T-helper 1 cell (primary cell): ENCODE measurements at places on chromosomes 7 and 10.

DNA sequence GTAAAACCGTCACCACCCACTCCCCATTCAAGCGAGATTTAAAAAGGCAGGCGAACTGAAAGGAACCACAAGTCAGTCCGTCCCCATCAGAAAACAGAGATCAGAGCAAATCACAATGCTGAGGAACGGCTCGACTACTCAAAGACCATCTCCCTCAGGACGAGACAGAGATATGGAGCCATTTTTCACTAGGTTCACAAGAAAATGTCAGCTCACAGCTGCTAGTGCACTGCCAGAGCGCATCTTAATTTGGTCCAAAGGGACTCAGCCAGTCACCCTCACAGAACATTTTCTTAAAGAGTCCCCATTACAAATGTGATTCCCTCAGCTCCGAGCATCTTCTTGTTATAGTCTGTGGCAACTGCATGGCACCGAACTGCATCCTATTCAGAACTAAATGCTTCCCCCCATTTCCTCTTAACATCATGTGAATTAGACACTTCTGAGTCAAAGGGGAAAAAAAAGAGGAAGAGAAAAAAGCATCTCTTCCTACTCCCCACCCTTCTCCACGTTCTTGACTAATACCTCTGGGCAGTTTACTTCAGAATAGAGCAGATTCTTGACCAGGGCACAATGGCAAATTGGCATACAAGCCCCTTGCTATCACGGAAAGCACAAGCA is 683.9 kb downstream of the MAGI2 start:
- no peak for DNase-seq

GRCh38 chr10:91610919-91611318 is 22.0 kb downstream of the PPP1R3C start:
- no peak for DNase-seq

GRCh38 chr7:123789817-123790216 is 41.0 kb upstream of the WASL start:
- no peak for DNase-seq

DNA sequence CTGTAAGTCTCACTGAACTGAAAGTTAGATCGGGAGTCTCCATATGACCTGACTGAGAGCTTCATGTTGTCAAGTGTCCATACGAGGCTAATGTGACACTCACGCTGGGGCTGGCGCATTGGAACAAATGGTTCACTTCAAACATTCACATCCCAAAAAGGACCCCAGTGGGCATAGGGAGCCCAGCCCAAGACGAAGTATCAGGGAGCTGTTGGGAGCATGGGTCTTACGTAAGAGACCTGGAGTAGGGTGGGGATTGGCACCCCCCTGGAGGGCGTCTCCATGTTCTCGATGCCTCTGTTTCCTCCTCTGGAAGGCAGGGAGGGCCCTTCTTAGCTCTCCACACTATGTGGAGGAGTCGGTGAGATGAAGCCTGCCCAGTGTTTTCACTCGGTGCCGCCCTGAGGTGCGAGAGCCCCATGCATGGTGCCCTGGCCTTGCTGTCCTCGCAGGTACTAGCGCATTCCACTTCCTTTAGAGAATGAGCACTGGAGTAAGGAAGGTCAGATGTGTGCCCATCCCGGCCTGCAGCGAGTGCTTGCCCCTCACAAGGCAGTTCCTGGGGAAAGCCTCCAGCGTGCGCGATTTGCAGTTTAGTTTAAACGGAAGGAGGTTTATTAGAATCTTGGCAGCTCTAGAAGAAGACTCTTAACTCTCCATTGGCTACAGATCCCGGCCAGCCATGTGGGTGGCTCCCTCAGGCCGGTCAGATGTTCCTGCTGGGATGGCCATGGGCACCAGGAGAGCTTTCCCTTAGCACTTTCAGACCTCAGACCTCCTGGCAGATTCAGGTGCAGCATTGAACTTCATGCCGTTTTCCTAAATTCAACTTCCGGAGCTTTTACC is 64.4 kb downstream of the PTPRE start:
- no peak for DNase-seq

- DNase-seq, result no peak
Measured at GRCh38 chr7:95921543-95921942, 149.2 kb downstream of the DYNC1I1 start.

- no peak for DNase-seq
Measured at GRCh38 chr10:97024168-97025073, 161.3 kb downstream of the SLIT1 start.

- DNase-seq, result no peak
Measured at GRCh38 chr7:81154565-81154964, 235.7 kb upstream of the SEMA3C start.

GRCh38 chr10:62193479-62193878 is 75.2 kb downstream of the RTKN2 start:
- no peak for DNase-seq

DNA sequence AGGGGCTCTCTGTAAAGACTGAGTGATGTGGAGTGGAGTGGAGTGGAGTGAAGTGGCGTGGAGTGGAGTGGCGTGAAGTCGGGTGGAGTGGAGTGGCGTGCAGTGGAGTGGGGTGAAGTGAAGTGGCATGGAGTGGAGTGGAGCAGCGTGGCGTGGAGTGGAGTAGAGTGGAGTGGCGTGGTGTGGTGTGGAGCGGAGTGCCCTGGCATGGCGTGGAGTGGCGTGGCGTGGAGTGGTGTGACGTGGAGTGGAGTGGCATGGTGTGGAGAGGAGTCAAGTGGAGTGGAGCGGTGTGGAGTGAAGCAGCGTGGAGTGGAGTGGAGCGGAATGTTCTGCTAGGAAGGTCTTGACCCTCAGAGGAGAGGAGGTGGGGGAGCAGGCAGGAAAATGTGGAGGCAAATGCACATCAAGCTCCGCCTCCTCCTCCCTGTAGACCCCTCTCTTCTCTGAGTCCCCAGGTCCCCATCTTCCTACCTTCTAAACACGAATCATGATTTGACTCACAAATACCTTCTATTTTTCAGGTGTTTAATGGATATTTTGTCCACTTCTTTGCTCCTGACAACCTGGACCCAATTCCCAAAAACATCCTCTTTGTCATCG is 19.9 kb downstream of the ITIH2 start:
- DNase-seq, result no peak

- DNase-seq, result no peak
Measured at GRCh38 chr7:8221567-8221966, 40.4 kb downstream of the ICA1 start.

- no peak for DNase-seq
Measured at GRCh38 chr7:74561898-74562613, 95.5 kb upstream of the GTF2I start.
